Activated CD4-positive, alpha-beta memory T cell treated with anti-CD3 and anti-CD28 coated beads, Interleukin-2, amount 10 ng/mL, durations not matched to agents 7 days and 5 days (primary cell): ENCODE measurements at places on chromosomes 5 and 9. TPM values are rescaled to one million over a fixed set of nuclear protein-coding genes. Genes with fewer than 3 reads are reported as not detected.

CLTA gene
- 150 TPM for total RNA-seq

GLIPR2 gene
- 45.3 TPM for total RNA-seq

- no peak for DNase-seq
Observed at GRCh38 chr9:6907772-6908381, 150.1 kb downstream of the KDM4C start.

GRCh38 chr9:38036359-38037084 is 32.5 kb downstream of the SHB start:
- DNase-seq = no peak
